ENCODE measurements at places on chromosomes 4 and X. TPM values are rescaled to one million over a fixed set of nuclear protein-coding genes. Genes with fewer than 3 reads are reported as not detected.

The PCDH18 gene
- not detected for total RNA-seq

The FAAH2 gene
- total RNA-seq: 3.1 TPM

The AMTN gene
- not detected for total RNA-seq

The AFM gene
- total RNA-seq: not detected

The CTAG2 gene
- not detected for total RNA-seq

The SPIN2A gene
- total RNA-seq: 0.56 TPM

The TCP11X1 gene
- total RNA-seq: not detected

The GASK1B gene
- 16.1 TPM for total RNA-seq

The CXorf49 gene
- total RNA-seq: not detected

The SASH3 gene
- not detected for total RNA-seq

The PHOX2B gene
- total RNA-seq: not detected

The EGF gene
- total RNA-seq: 1.0 TPM

The USP26 gene
- total RNA-seq: not detected

The TLL1 gene
- not detected for total RNA-seq

The MAPK10 gene
- 0.51 TPM for total RNA-seq

The ZNF275 gene
- total RNA-seq: 5.5 TPM

The P2RY10 gene
- total RNA-seq: not detected

The LEF1 gene
- 0.10 TPM for total RNA-seq

The RPL34 gene
- 889 TPM for total RNA-seq

The C4orf36 gene
- total RNA-seq: 0.10 TPM

The TCEAL2 gene
- total RNA-seq: not detected

The GLRA3 gene
- total RNA-seq: not detected

The CABS1 gene
- total RNA-seq: not detected

The PIN4 gene
- total RNA-seq: 18.5 TPM

The TMEM255A gene
- total RNA-seq: not detected

The CHIC1 gene
- total RNA-seq: 5.6 TPM

The SORBS2 gene
- 9.7 TPM for total RNA-seq

The BEX4 gene
- total RNA-seq: not detected

The CT45A2 gene
- not detected for total RNA-seq

The USP17L10 gene
- total RNA-seq: not detected

The DRP2 gene
- 0.13 TPM for total RNA-seq

The SUPT20HL2 gene
- not detected for total RNA-seq

The GLOD5 gene
- total RNA-seq: 0.63 TPM

The NPFFR2 gene
- total RNA-seq: not detected

The SPIN4 gene
- total RNA-seq: 3.2 TPM

The MID1 gene
- 5.5 TPM for total RNA-seq

The XIAP gene
- 37.7 TPM for total RNA-seq

The MND1 gene
- total RNA-seq: 3.9 TPM

The RNF212 gene
- total RNA-seq: not detected

The RAB41 gene
- not detected for total RNA-seq

The FAM47E gene
- total RNA-seq: 2.4 TPM

The CT45A3 gene
- not detected for total RNA-seq

The SOX3 gene
- total RNA-seq: not detected

The EDNRA gene
- total RNA-seq: not detected

The SPACA5 gene
- not detected for total RNA-seq

The CFAP99 gene
- total RNA-seq: not detected

The PWWP3B gene
- not detected for total RNA-seq

The RAP1GDS1 gene
- 15.6 TPM for total RNA-seq

The NSUN7 gene
- 7.3 TPM for total RNA-seq

The AKAP14 gene
- total RNA-seq: not detected
